ENCODE measurements at places on chromosomes 3 and 15.

GRCh38 chr15:100049936-100050876 is 291.6 kb downstream of the ADAMTS17 start:
- no peak for DNase-seq

- no peak for DNase-seq
These were observed 32.2 kb downstream of the CRTAP start for GRCh38 chr3:33145901-33146580.

GRCh38 chr3:129535075-129535474 is 6.6 kb downstream of the RHO start:
- DNase-seq: no peak

DNA sequence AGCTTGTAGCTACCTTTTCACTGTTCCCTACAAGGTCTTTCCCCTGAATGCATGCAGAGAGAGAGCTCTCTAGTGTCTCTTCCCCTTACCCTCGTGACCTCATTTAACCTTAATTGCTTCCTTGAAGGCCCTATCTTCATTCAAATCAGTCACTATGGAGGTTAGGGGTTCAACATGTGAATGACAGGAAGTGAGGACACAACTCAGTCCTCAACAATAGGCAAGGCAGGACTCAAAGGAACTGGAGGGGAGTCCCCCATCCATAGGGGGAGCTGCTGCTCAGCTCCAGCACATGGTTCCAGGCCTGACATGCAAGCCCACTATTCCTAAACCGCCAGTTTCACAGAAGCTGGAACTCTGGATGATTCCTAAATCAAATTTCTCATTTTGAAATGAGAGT is 33.8 kb upstream of the GYG1 start:
- DNase-seq: no peak

DNA sequence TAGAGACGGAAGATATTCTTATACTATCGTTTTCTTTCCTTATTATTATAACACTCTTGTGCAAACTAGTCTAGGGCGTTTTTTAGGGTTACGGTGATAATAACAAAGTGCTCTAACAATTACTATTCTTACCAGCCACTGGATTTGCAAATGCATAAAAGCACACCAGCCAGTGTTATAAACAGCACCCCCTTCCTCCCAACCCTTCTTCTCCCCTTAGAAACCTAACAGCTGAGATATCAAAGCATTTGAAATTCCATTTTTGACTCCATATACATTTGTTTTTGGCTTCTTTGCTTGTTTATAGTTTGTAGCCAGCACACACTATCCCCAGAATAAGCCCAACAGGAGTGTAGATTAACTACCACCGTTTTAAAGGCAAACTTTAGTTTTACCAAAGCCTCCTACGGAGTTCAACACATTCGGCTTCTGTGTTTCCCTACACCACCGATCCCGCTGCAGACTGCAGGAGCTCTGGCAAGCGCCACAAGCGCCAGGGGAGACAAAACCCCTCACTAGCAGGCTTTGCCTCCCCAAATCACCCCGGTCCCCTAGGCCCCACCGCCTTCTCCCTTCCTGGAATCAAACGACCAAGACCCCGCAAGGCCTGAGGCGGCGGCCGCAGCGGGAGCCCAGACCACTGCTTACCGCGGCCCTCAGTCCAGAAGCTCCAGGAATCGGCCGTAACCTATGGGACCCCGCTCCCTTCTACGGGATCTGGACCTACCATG is 461 bp downstream of the COPB2 start:
- no peak for DNase-seq

GRCh38 chr15:27844018-27844666 is 255.0 kb downstream of the OCA2 start:
- DNase-seq: no peak

GRCh38 chr3:101379658-101380376 is 59.4 kb upstream of the IMPG2 start:
- no peak for DNase-seq

- no peak for DNase-seq
These were observed 9.2 kb downstream of the LZTFL1 start for GRCh38 chr3:45832699-45833098.

DNA sequence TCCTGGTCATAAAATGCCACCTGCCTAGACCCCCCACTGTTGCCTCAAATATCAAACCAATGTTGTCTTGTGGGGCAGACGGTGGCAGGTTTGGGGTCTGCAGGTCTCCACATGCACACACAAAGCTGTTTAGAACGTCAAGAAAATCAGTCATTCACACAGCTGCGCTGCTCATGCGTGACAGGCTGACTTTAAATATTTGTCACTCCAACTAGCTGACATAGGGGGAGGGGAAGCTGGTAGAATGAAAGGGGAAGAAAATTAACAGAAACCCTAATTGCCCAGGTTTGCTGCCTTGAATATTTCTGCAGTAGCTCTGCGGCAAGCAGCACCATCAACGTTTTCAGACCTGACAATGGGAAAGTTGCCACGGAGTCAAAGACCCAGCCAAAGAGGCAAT is 201.8 kb downstream of the ABHD5 start:
- no peak for DNase-seq

DNA sequence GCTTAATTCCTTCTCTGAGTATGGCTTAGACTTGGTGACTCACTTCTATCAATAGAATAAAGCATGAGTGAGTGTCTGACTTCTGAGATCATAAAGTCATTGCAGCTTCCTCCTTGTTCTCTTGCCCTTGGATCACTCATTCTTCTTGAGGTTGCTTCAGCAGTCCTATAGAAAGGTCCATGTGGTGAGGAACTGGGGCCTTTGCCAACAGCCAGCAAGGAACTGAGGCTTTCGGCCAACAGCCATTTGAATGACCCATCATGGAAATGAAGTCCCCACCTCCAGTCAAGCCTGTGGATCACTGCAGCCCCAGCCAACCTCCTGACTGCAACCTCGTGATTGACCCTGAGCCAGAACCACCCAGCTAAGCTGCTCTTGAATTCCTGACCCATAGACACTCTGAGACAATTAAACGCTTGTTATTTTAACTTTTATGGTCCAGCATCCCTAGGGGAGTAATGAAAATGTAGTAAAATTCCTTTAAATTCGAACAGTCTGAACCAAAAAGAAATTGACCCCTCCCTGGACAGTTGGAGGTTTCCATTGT is 84.5 kb downstream of the WDR76 start:
- no peak for DNase-seq

Data from thoracic aorta (tissue), 2 donors.